ENCODE measurements at places on chromosomes 7 and 10. TPM values are rescaled to one million over a fixed set of nuclear protein-coding genes. Genes with fewer than 3 reads are reported as not detected.
A peak's percentile ranks its signal among the peaks of the same experiment; 100 is the strongest.

Gene PPP1R9A
- 47.9 TPM for total RNA-seq

DNA sequence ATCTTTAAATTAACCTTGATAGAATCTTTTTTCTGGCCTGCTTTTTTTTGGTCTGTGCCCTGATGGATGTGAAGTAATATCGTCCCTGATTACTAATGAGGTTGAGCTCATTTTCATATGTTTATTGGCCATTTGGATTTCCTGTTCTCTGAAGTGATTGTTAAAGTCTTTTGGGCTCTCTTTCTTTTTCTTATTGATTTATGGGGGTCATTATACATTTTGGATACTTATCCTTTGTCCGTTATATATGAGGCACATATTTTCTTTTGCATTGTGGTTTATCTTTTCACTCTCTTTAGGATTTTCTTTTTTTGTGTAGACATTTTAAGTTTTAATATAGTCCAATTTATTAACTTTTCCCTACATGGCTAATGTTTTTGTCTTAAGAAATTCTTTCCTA is 12.6 kb downstream of the SLK start:
- no peak for DNase-seq

GRCh38 chr10:69321039-69321715 is 42.9 kb downstream of the HK1 start:
- DNase-seq, result no peak

DNA sequence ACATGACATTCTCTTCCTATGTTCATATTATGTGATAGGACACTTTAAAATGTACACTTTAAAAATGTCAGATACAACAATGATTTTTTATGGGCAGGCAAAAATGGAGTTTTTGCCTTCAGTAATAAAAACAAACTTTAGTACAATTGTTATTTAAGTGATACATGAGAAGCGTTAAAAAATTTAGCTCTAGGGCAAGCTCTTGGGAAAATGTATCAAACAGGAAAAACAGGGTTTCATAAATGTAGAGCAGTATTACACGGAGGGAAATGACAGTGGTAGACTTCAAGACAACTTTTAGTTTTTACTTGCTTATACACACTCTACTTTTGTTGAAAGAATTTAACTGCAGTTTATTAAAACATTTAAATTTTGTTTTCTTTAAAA is 1.5 kb downstream of the FHIP2A start:
- no peak for DNase-seq

- peak; percentile 91 for DNase-seq
Measured at GRCh38 chr7:45917658-45918057, 3.4 kb downstream of the IGFBP3 start.
